AG09309 (cell line): ENCODE measurements at places on chromosomes 5 and 9.
A peak's percentile ranks its signal among the peaks of the same experiment; 100 is the strongest.

DNA sequence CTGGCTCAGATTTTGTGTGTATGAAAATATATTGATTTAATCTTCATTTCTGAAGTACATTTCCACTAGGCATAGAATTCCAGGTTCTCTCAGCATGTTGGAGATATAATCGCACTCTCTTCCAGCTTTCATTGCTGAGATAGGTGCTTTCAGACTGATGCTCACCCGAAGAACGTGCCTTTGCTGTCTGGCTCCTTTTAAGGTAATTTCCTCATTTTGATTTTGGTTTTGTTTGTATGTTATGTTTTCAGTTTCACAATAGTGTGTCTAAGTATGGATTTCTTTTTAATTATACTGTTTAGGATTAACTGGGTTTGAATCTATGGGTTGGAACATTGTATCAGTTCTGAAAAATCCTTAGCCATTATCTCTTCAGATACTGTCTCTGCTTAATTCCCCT lies 132.0 kb upstream of the NFIB start:
- no peak for DNase-seq

DNA sequence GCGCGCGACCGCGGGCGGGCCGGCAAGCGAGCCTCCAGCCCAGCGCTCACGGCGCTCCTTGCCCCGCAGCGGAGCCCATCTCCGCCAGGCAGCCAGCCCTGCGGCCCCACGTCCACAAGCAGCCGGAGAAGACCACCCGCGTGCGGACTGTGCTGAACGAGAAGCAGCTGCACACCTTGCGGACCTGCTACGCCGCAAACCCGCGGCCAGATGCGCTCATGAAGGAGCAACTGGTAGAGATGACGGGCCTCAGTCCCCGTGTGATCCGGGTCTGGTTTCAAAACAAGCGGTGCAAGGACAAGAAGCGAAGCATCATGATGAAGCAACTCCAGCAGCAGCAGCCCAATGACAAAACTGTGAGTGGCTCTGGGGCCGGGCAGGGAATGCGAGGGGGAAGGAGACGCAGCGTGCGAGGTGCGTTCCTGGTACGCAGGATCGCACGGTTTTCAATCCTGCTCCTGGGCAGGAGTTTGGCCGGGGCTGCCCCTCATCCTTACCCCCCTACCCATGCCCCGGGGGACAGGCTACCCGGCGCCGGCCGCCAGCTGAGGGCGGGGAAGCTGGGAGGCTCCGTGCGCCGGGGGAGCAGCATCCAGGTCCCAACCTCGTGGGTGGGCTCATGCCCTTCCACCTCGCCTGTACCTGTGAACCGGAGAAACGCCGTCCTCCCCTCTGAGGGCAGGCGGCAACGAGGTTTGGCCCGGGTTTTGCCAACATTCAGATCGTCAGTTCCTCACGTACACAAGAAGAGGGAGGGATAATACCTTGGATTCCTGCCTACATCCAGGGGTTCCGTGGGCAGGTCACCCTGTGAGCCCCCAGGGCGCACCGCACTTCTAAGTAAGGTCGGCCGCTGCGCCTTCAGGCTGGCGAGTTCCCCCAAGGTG lies 6.6 kb downstream of the ISL1 start:
- DNase-seq = no peak

DNA sequence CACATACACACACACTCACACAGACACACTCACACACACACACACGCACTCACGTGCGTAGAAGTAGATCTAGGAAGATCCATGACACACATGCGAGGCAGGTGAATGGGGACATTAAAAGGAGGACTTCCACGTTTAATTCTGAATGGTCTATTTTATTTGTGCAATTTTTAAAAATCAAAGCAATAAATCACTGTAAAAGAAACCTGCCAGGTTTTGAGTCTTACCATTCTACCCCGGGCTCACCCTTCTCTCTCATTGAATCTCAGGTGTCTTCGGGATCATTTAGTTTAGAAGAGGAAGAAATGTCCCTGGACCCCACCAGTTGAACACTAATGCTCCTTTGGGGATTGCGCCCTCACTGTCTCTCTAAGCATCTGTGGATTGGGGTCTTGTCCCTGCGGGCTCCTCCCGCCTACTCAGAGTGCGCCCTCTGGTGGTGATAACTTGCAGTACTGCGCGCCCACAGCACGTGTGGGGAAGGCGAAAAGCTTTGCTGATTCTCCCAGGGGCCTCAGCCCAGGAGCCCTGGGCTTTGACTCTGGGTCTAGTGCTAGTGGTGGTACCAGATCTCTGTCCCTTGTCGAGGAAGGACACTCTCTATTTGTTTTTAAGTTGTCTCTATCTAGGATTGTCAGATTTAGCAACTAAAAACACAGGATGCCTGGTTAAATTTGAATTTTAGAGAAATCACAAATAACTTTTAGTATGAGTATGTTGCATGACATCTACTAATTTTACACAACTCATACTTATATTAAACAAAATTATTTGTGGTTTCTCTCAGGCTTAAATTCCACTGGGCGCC lies 34.8 kb downstream of the BOD1 start:
- DNase-seq = no peak

DNA sequence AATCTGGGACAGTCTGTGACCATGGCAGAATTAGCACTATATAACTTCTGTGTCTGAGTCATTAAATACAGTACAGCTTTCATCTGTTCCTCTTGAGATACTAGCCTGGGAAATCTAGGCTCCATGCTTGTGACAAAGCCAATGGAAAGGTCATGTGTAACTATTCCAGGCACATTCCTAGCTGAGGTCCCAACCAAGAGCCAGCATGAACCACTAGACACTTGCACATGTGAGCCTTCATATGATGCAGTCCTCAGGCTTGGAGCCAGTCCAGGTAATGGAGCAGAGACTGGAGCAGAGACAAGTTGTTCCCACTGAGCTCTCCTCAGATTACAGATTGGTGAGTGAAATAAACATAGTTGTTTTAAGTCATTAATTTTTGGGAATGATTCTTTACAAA lies 412.4 kb upstream of the ZNF462 start:
- DNase-seq = no peak

- DNase-seq = no peak
Measured at GRCh38 chr5:172642486-172642885, 1.4 kb downstream of the NEURL1B start.

DNA sequence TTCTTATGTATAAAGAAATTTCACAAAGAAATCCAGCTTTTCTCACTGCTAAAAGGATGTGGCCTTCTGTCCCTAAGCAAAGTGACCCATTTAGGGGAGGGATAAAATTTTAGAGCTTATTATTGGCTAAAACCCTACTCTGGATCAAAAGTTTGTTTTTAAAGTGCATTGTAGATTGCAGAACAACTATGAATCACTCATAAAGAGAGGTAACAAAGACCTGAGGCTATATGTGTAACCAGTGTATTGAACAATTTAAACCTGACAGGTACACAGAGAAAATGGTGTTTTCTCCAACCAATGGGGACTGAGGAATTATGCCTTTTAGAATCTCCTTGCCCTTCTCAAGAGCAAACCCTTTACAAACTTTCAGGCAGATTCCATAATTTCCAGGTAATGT lies 86.6 kb downstream of the MUSK start:
- DNase-seq = no peak

- DNase-seq = peak; percentile 67
Measured at GRCh38 chr5:40223884-40224402, 455.8 kb upstream of the PTGER4 start.

DNA sequence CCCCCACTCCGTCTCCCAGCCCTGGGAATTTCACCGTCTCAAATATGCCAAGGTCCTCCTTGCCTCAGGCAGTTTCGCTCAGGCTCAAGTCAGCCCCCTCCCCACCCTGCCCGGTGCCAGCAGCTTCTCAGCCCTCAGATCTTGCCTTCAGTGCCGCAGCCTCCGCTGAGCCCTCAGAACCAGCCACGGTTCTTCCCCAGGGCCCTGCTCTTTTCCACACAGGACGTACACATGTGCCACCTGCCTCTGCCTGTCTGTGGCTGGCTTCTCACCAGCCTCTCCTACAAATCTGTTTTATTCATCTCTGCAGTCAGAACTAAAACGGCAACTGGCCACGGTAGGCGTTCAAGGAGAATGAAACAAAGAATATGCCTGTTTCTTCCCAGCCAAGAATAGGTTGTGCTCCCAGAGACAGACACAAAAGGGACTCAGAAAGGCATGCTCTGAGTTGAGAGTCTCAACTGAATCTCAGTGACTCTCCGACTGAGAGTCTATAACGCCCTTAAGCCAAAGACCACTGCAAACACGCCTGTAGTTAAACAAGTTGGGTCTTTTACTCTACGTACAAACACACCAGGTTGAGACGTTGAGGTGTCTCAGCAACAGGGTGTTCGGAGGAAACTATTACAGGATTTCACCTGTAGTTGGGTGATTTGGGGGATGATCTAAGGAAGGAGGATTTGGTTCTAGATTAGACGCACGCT lies 10.6 kb upstream of the GRIN1 start:
- no peak for DNase-seq

GRCh38 chr5:179385914-179386313 lies 40.7 kb upstream of the ADAMTS2 start:
- no peak for DNase-seq

- DNase-seq = no peak
Measured at GRCh38 chr5:146940295-146940694, 61.7 kb upstream of the PPP2R2B start.

- peak; percentile 40 for DNase-seq
Measured at GRCh38 chr5:158521995-158522394, 577.7 kb downstream of the EBF1 start.

- DNase-seq = no peak
Measured at GRCh38 chr5:177098470-177099141, 11.9 kb downstream of the FGFR4 start.

- no peak for DNase-seq
Measured at GRCh38 chr9:124790301-124790700, 13.4 kb downstream of the OLFML2A start.

GRCh38 chr9:79663300-79663699 lies 91.5 kb downstream of the TLE4 start:
- no peak for DNase-seq

DNA sequence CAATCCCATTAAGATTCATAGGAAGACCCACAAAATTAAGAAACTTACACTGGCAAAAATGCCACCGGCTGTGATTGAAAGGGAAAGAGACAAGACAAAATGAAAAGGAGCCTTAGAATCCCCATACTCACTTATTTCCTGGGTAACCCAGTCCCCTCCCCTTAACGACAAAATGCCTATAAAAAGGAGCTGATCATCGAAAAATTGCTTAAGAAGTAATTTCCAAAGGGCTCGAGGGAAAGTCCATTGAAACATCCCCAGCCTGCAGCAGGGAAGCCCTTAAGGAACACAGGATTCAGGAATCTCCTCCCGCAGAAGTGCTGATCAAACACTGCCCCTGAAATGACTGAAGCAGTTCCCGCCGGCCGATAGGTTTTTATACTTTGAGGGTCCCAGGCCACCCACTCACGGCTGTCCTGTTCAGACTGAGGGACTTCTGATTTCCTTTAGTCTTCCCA lies 677 bp upstream of the ZNF79 start:
- DNase-seq = no peak

DNA sequence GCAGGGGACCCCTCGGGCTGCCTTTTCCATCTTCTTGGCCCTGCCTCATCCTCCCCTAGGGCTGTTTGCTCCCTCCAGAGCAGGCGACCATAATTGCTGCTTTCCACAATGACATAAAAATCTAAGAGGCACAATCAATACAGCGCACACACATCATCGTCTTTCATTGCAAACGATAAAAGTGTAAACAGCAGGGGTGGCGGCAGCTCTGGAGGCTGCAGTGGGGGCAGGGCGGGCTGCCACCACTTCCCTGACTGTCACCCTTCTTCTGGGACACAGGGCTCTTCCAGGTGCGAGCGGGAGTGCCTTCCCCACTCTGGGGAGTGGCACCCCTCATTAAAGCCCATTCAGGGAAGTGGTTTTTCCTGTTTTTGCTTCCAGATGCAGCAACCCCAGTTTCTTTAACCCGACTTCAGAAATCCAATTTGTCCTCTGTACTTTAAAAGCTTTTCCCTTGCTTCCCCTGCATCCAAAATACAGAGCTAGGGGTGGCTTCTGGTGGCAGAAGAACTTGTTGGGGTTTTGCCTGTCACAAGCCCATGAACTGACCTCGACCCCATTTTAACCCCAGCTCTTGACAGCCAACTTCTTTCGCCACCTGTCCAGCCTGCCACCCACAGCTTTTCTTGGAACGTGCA lies 45.7 kb downstream of the TSPAN17 start:
- DNase-seq = no peak

- no peak for DNase-seq
Measured at GRCh38 chr5:105924366-105924765, 1746.4 kb downstream of the EFNA5 start.

DNA sequence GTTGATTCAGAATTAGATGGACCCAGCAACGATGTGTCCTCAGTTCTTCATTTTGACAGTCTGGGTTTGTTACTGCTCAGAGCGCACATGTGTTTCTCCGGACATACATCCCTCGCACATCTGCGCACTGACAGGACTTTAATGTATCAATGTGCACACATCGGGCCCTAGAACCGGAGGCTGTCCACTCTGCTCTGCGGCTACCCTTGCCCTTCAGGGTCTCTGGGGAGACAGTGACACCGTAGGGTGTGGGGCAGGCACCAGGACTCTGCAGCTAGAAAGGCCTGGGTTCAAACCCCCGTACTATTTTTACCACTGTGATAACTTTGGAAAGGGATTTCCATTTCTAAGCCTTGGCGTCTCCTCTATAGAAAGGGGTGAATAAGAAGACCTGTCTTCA lies 23.5 kb upstream of the LPCAT1 start:
- no peak for DNase-seq

- DNase-seq = no peak
Measured at GRCh38 chr5:178386336-178386931, 153.8 kb upstream of the PHYKPL start.

DNA sequence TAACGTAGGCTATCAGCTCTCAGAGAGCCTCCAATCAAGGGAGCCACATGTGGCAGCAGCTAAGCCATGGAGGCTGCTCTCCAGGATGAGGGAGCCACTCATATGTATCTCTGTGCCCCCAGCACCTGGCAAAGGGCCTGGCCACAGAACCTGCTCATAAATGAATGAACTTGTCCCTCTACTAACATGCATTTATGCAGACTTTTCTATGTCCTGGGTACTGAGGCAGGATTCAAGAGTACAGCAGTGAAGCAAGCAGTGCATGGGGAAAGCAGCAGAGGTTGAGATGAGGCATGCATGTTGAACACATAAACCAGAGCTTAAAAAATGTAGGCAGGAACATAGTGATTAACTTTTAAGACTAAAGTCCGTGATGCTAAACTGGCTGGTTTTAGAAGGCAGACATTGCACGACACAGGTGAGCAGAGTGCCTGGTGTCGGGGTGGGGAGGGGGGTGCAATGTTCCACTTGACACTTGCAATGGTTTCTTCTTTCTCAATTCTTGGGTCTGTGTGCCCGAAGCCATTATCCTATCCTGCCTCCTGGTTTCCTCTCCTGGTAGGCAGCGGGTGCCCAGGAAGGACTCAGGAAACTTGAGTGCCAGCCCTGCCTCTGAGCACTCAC lies 142.8 kb upstream of the ALDH1B1 start:
- DNase-seq = no peak
